ENCODE measurements at places on chromosomes 12 and 14.

- no peak for DNase-seq
Measured at GRCh38 chr12:54390176-54390667, 5.7 kb upstream of the ZNF385A start.

DNA sequence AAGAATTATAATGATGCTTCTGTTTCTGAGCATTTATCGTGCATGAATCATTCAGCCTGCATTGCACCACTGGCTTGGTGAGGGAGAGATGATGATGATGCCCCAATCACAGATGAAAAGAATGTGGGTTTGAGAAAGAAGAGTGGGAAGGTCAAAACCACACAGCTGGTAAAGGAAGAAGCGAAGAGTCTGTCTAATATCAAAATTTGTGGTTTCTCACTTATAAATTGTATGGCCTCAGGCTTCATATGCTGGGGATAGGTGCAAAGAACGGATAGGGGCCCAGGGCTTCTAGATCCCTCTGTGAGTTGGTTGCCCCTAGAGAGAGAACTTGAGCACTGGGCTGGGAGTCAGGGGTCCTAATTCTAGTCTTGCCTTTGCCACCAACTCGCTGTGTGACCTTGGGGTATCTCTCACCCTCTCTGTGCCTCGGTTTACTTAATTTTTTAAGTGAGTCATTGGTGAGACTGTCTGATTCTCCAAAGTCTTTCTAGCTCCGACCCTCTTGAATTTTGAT is 2.2 kb downstream of the OASL start:
- DNase-seq: no peak

DNA sequence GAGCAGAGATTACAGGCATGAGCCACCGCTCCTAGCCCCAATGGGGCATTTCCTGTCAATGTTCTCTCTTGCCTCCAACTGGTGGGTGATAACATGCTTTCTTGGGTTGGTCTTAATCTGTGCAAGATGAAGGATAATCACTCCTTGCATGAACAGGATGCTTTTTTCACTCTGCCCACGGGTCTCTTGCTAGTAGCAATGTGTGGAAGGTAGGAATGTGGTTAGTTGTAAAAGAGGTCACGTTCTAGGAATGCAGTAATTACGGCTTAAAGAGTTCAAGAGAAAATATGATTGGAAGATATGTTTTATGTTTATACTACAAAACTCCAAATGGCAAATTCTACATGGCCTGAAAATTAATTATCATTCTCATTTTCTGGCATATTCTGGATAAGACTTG is 10.5 kb downstream of the RNASE10 start:
- DNase-seq: no peak

- DNase-seq: no peak
Measured at GRCh38 chr12:66500841-66501240, 178.0 kb downstream of the GRIP1 start.

- no peak for DNase-seq
Measured at GRCh38 chr12:116525418-116526001, 33.7 kb upstream of the MAP1LC3B2 start.

GRCh38 chr12:67649570-67650387 is 1.2 kb downstream of the DYRK2 start:
- peak; percentile 38 for DNase-seq

GRCh38 chr12:91052026-91052425 is 5.8 kb downstream of the KERA start:
- no peak for DNase-seq
